Suppressor macrophage treated with lipopolysaccharide for 1 hour (primary cell): ENCODE measurements at places on chromosomes 12 and 14.
A peak's percentile ranks its signal among the peaks of the same experiment; 100 is the strongest.

- DNase-seq = no peak
Observed at GRCh38 chr12:113796066-113796827, 169.9 kb downstream of the RBM19 start.

DNA sequence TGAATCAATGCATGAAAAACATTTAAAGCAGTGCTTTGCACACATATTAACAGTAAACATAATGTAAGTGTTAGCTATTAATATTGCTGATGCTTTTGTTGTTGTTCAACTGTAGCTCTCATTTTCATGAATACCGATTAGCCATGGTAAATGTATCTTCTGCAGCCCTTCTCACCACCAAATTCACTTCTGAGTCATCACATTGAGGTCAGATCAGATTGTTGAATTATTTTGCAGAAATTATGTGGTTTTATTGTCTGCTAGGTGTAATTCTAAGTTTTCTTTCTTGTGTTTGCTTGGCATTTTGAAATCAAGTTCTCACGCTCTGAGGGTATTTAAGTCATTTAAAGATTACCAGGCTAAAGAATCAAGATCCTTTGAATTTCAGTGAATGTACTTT, 74.6 kb downstream of the AKAP6 start:
- no peak for DNase-seq

GRCh38 chr12:112122823-112123690, 2.3 kb upstream of the TRAFD1 start:
- no peak for DNase-seq

DNA sequence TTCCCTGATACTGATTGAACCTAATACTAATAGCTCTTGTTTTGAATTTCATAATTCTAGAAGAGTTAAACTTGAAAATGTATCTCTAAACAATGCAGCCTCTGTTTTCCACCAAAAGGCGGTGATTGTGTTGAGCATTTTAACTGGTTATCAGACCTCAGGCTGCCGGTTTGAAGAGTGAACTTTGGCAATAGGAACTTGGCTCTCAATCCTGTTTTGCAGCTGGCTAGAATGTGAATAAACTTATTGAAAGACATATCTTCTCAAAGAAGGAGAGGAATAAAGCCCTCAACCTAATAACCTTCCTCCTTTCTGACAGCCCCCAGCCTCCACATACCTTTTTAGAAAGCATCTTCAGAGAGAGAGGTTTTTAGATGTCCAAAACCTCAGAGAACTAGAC, 105.4 kb downstream of the SRGAP1 start:
- no peak for DNase-seq

- DNase-seq = no peak
Observed at GRCh38 chr12:129610601-129611120, 293.2 kb downstream of the TMEM132D start.

- no peak for DNase-seq
Observed at GRCh38 chr12:3222979-3223378, 145.8 kb downstream of the TSPAN9 start.

GRCh38 chr12:31363416-31363809, 37.5 kb upstream of the SINHCAF start:
- no peak for DNase-seq

GRCh38 chr12:60415351-60415750, 819.5 kb downstream of the SLC16A7 start:
- peak; percentile 20 for DNase-seq

GRCh38 chr14:80005561-80005960, 205.7 kb downstream of the DIO2 start:
- no peak for DNase-seq

DNA sequence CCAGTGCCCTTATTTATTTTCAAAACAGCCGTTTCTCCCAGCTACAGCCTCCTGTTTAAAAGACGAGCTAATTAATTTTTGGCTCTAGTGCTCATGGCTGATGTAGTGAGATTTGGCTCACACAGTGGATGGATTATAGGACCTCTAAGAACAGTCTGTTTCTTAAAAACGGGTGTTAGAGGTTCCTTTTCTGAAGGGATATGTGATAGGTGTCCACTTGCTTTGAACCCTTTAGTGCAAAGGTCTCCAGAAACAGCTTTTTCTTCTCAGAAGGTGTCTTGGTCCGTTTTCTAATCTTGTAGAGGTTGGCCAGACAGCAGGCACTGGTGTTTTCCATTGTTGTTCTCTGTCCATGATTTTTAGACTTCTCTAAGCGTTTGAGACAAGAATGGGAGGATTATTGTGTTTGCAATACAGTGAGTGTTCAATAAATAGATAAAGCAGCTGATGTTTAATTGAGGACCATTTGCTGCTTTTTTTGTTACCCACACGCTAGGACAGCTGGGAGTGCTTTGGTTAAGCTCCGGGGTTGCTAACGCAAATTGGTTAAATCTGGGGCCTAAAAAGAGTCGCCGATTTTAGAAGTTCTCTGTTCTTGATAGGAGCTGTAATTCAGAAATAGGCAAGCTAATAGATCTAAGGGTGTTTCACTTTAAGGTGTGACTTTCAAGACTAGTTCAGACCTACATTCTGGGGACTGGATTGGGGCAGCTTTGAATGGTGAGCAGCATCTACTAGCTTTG, 1.0 kb downstream of the BORCS5 start:
- DNase-seq = no peak

GRCh38 chr12:111438481-111438880, 32.8 kb downstream of the SH2B3 start:
- DNase-seq = no peak

DNA sequence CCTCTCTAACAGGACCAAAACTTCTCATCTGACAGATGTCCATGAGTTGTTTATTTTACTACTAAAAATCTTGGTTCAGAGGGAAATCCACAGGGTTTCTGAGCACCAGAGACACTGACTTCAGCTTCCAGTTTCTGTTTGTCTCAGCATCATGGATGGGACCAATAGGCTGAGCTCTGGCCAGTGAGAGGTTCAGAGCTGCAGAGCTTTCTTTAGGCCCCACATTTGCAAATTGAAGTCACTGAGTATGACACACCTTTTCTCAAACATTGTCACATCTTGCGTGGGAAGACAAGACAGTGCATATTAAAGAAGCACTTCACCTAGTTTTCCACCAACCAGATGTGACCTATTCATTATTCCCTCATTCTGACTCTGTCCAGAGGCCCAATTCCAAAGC, 45.2 kb downstream of the RDH12 start:
- no peak for DNase-seq

DNA sequence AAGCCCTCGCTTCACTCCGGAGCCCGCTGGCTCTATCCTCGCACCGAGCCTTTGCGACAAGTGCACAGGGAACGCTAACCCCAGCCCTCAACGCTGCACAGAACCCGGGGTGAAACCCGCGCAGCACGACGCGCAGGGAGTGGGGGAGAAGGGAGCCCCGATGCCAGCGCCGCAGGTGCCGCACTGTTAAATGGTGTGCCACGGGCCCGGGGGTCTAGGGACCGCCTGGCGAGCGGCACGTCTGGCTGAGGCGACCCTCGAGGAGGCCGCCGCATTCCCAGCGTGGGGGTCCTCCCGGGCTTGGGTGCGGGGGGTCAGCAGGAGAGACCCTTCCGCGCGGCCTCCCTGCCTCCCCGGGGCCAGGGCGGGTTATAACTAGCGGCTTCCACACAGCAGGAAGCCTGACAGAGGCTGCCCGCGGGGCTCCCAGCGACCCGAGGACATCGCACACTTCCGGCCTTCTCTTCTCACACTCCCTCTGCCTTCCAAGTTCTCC, 23.8 kb upstream of the LRTM2 start:
- DNase-seq = peak; percentile 69

DNA sequence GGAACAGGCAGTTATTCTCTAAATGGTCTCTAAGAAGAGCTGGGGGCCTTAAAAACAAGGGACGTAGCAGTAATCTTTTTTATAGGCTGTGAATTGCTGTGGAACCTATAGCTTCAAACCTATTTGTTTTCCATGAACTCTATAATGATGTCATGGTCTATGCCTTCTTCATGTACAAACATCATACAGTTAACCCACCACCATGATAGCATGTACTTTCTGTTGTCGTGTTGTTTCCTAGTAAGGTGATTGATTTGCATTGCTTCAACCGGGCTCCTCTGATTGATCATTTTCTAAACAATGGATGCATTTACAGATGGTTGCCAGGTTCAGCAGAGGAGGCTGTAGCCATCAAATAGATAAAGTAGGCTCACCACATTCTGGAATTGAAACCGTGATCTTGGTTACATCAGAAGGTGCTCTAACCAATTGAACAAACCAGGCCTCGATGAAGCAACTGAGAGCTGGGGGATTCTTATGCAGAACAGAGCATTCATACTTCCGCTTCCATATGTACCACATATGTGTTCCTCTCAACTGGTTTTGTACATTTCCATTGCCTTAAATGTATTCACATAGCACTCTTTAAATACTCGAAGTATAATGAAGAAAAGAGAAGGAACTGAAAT, 25.6 kb upstream of the PCNX1 start:
- DNase-seq = peak; percentile 92

- DNase-seq = no peak
Observed at GRCh38 chr14:101789222-101789621, 27.7 kb downstream of the PPP2R5C start.

GRCh38 chr14:102445066-102445465, 64.5 kb downstream of the ANKRD9 start:
- DNase-seq = no peak

GRCh38 chr12:82948491-82948890, 261.8 kb downstream of the TMTC2 start:
- no peak for DNase-seq

DNA sequence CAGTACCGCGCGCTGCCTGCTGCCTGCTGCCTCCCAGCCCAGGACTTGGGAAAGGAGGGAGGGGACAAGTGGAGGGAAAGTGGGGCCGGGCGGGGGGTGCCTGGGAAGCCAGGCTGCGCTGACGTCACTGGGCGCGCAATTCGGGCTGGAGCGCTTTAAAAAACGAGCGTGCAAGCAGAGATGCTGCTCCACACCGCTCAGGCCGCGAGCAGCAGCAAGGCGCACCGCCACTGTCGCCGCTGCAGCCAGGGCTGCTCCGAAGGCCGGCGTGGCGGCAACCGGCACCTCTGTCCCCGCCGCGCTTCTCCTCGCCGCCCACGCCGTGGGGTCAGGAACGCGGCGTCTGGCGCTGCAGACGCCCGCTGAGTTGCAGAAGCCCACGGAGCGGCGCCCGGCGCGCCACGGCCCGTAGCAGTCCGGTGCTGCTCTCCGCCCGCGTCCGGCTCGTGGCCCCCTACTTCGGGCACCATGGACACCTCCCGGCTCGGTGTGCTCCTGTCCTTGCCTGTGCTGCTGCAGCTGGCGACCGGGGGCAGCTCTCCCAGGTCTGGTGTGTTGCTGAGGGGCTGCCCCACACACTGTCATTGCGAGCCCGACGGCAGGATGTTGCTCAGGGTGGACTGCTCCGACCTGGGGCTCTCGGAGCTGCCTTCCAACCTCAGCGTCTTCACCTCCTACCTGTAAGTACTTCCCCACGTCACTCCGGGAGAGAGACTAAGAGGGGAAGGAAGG, at the start of gene LGR5:
Gene LGR5 (plus strand): TSS at position 186 of the 732 bp plus-strand sequence. CDS start 283 bp downstream, at position 469.
- DNase-seq = no peak

GRCh38 chr12:82645414-82645813, 41.3 kb upstream of the TMTC2 start:
- no peak for DNase-seq

DNA sequence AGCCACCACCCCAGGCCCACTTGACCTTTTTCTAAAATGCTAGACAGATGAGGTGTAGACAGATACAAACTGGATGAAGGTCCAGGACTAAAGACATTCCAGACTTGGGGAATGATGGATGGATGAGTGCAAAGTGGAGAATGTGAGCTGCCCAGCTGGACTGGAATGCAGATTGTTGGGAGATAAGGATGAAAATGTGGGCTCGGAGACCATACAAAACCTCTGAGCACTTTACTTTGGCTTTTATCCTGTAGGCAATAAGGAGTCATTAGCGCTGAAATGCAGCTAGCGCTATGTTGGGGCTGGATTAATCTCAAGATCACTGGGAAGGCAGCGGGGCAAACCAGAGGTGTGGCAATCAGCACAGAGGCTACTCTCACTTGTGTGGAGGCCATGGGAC, 64.7 kb upstream of the GNPNAT1 start:
- DNase-seq = no peak

- no peak for DNase-seq
Observed at GRCh38 chr14:32608857-32609256, 279.8 kb downstream of the AKAP6 start.

DNA sequence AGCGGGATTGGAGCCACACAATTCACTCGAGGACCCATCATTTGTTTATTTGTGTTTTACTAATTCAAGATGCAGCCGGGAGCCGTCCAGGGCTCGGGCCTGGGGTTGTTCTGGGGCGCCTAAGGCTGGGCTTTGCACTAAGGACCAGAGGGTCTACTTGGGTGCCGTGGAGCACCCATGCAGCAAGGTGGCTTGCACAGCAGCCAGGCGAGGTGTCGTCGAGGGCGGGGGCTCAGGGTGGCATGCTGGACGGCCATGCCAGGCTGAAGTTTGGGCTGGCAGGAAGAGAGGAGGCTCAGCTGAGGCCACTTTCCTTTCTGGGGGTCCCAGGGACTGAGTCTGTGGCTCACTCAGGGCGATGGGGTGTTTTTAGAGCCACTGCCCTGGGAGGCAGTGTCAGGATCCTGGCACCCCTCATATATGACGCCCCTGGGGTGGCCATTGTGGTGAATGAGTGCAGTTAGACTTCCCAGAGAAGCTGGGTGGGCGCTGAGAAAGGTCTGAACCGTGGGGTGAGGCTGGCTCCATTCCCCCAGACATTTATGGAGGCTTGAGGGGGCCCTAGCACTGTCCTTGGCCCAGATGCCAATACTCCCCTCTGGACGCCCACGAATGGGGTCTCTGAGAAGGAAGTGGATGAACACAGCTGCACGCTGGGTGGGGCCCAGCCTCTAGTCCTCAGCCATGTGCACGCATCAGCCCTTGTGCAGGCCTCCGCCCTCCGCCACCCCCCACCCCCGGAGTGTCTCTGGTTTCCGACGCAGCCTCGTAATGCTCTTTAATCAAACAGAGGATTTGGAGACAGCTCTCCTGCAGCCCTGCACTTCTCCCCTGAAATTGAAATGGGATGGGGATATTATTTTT, 11.3 kb downstream of the MEG3 start:
- no peak for DNase-seq

DNA sequence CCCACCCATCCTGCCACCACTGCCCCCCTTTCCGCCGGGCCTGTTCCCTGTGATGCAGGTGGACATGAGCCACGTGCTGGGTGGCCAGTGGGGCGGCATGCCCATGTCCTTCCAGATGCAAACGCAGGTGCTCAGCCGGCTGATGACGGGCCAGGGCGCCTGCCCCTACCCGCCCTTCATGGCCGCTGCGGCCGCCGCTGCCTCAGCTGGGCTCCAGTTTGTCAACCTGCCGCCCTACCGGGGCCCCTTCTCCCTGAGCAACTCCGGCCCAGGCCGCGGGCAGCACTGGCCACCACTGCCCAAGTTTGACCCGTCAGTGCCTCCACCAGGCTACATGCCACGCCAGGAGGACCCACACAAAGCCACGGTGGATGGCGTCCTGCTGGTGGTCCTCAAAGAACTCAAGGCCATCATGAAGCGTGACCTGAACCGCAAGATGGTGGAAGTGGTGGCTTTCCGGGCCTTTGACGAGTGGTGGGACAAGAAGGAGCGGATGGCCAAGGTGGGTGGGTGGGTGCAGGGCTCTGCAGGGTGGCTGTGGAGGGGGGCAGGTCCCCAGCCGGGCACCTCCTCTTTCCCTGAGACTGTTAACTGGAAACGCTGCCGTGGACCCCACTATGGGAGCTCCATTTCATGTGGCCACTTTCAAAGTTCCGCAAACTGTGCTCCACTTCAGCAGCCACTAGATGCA, 10.8 kb downstream of the SETD1B start:
- DNase-seq = no peak

GRCh38 chr12:111285200-111285599, 83.7 kb downstream of the PHETA1 start:
- DNase-seq = no peak

GRCh38 chr14:56933446-56933845, 123.2 kb upstream of the OTX2 start:
- no peak for DNase-seq

- DNase-seq = no peak
Observed at GRCh38 chr14:94581127-94581999, at the start of gene SERPINA5. SERPINA5 (plus strand) TSS chr14:94581426; CDS start chr14:94587363, 5,937 bp downstream.
